ENCODE measurements at places on chromosomes 1 and 21.
A peak's percentile ranks its signal among the peaks of the same experiment; 100 is the strongest.

- no peak for DNase-seq
These were observed 590.8 kb upstream of the PRMT6 start for GRCh38 chr1:106465666-106466065.

DNA sequence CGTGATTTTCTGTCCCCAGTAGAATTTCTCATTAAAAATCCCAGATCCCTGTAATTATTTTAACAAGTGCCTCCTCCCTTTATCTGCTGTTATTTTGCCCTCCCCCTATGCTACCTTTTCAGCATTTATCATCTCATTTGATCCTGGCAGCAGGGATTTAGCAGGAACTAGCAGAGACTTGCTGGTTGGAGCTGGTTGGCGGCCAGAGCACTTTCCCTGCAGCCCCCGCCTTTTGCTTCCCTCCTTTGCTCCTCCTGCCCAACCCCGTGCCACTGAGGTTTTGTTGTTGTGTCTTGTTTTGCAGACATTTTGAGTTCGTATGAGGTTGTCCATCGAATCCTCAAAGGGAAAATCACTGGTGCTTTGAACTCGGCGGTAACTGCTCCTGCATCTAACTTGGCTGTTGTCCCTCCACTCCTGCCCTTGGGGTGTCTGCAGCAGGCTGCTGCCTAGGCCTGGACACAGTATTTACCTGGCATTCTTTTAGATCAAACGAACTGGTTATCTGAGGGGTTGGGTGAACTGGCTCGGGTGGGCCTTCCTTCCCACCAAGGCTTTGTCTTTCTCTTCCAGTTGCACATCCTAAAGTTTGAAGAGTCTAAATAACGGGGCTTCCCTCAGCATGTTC lies 11.2 kb downstream of the UBE2Q1 start:
- no peak for DNase-seq

GRCh38 chr1:37685722-37686121 lies 6.6 kb upstream of the CDCA8 start:
- no peak for DNase-seq

- DNase-seq = no peak
These were observed 15.3 kb downstream of the TOMM20 start for GRCh38 chr1:235113183-235113917.

DNA sequence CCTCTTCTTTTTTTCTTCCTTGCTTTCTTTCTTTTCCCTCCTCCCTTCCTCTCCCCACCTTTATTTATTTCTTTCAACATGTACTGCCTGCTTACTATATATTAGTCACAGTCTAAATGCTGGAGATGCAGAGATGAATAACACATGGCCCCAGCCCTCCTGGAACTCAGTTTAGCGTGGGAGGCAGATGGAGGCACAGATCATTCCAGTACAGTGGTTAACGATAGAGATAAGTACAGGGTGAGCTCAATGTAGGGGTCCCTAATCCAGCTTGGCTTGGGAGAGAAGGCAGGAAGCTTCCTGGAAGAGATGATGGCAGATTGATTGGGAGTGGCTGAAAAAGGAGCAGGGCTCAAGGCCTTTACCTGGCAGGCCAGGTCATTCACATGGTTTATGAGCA lies 55.6 kb upstream of the PPP2R5A start:
- peak; percentile 58 for DNase-seq

DNA sequence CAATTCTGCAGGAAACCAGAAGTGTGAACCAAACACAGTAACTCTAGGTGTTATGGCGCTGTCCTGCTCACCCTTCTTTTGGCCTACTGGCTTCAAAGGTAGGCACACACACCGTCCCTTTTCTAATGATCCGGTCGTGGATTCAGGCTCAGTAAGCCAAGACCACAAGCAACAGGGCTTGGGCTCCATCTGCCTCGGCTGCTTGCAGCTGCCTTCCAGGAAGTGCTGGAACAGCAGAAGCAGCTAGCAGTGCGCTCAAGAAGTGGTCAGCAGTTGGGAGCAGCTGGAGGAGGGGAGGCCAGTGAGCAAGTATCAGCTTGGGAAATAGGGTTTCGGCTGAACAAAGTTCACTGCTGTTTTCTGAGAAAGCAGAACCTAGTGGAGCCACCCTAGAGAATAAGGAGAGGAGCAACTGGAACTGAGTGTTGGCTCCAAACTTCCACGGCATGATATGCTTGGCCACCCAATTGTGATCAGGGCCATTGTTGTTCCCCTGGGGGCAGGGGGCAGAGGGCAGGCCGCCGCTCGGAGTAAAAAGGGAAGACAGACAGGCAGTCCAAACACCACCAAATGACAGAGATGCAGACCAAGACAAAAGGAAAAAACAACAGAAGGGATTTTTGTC lies 173.4 kb downstream of the TOMM20 start:
- DNase-seq = no peak

DNA sequence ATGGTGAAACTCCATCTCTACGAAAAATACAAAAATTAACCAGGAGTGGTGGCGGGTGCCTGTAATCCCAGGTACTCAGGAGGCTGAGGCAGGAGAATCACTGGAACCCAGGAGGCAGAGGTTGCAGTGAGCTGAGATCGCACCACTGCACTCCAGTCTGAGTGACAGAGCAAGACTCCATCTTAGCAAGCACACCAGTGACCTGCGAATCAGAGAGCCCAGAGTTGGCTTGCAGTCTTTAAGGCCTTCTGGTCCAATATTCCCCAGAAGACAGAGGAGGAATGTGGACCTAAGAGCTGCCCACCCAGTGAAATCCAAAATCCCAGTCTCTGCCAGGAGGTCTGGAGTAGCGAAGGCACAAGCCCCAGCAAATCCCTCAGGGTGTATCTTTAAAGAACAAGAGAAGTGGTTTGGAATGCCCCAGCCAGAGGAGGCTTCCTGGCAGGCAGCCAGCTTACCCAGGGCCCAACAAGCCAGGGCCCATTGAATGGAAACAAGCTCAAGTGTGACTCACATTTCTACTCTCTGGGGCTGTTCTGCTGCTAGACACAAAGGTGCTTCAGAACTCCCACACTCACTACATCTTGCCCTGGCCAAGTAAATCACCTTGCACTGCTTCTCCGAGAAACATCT lies 23.9 kb downstream of the GPR161 start:
- peak; percentile 100 for DNase-seq

- DNase-seq = peak; percentile 84
These were observed 22.8 kb downstream of the LHX4 start for GRCh38 chr1:180252638-180253536.

DNA sequence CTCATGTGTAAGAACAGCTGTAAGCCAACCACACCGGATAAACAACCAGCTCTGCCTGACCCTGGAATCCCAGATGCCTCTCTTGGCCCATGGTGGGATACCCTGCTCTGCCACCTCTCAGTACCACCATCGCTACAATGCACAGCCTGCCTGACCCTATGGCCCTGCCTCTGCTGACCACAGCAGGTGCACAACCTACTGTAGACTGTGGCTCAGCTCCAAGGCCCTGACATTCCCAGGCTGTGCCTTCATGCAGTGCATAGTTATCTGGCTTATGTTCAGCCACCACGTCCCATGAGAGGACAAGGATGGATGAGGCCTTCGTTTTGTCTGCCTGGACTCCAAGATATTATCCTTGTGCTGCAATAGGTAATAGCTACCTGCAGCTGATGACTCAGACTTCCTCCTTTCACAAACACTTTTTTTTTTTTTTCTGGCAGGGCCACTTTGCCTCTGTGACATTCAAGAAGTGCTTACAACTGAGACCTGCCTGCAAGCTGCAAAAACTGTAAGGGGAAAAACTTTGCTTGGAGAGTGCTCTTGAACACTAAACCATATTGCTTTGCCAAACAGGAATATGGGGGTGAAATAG lies 177.7 kb downstream of the URB2 start:
- DNase-seq = peak; percentile 54

DNA sequence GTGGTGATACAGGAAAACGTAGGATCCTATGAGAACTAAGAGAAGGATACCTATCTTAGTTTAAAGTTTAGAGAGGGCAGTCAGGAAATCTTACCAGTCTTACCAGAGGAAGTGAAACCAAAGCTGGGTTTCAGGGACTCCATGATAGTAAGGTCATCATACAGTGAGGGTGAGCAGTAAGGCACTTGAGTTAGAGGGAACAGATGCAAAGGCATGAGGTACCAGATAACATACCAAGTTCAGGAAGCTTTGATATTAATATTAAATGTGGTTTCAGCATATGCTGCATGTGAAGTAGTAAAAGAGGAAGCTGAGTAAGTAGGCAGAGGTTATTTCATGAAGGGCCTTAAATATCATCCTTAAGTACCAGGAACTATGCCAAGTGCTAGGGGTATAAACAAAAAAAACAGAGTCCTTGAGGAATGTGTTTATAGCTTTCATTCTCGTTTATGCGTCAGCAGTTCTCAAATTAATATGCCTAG lies 16.9 kb downstream of the ATG4C start:
- no peak for DNase-seq

DNA sequence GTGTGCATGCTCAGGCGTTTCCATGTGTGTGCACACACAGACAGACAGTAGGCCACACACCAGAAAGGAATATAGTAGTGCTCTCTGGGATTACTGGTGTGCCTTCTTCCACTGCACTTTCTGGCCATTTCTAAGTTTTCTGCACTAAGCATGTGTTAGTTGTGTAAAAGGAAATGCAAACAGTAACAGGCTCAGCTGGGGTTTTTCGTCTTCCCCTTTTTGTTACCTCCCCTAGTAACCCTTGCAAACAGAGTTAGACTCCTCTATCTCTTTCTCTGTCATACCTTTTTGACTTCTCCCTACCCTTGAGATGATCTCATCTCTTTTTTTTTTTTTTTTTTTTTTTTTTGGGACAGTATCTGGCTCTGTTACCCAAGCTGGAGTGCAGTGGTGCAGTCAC lies 196.3 kb downstream of the SDCCAG8 start:
- DNase-seq = no peak

DNA sequence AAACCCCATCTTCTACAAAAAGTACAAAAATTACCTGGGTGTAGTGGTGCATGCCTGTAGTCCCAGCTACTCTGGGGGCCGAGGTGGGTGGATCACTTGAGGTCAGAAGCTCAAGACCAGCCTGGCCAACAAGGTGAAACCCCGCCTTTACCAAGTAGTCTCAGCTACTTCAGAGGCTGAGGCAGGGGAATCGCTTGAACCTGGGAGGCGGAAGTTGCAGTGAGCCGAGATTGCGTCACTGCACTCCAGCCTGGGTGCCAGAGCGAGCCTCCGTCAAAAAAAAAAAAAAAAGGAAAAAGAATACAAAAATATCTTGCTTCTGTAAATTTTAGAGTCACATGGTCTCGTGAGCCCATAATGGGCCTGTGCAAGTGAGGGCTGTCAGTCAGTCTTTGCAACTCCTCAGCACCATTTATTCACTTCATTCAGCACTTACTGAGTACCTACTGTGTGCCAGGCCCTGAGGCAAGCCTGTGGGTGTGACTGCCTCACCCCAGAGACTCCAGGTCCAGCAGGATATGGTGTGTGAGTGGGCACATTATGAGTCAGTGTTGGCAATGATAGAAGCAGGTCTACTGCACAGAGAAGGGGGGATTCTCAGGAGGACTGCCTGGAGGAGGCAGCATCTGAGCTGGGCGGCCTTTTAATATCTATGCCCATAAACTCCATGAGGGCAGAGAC lies 46.8 kb upstream of the TARDBP start:
- peak; percentile 57 for DNase-seq

DNA sequence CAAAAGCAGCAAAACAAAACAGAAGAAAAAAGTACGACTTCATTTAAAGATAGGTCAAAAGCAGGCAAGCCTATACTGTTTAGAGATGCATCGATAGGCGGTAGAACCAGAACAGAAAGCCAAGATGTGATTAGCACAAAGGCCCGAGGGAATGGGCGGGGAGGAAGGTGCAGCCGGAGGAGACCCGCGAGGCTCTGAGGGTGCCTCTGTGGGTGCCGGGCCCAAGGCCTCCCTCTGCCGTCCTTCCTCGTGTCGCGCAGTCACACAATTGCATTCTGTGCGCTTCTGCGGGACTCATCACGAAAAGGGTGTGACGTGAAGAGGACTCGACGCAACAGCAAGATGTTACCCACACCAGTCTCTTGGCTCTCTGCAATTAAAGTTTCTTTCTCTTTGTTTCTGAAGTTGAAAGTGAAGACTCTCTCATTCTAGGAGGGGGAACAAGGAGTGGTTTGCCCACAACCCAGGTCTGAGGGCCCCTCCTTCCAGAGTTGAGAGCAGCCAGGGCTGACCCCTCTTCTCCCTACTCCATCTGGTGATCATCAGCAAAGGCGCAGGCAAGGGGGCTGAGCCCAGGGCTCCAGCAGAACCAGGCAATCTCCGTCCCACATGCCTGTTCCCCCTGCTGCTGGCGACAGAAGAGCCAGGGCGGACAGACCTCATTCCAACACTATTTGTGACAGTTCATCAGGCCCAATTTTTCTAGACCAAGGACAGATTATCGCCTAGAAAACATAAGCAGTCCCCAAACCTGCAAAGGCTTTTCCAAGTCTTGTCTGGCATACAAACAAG lies 41.0 kb downstream of the NPHP4 start:
- no peak for DNase-seq

DNA sequence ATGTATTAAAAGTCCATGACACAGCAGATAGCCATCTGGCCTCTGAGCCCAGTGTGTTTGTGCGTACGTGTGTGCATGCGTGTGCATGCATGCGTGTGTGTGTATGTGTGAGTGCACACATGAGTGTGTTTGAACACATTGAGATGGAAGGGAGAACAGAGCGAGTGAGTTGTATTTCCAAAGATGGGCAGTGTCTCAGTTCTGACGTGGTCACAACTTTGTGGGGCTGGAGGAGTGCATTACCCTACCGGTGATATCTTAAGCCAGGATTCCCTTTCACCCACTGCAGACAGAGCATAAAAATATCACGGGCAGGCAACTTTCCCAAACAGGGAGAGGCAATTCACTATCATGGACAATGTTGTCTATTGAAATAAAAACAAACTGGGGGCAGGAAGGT lies 27.8 kb downstream of the IRF2BP2 start:
- no peak for DNase-seq

DNA sequence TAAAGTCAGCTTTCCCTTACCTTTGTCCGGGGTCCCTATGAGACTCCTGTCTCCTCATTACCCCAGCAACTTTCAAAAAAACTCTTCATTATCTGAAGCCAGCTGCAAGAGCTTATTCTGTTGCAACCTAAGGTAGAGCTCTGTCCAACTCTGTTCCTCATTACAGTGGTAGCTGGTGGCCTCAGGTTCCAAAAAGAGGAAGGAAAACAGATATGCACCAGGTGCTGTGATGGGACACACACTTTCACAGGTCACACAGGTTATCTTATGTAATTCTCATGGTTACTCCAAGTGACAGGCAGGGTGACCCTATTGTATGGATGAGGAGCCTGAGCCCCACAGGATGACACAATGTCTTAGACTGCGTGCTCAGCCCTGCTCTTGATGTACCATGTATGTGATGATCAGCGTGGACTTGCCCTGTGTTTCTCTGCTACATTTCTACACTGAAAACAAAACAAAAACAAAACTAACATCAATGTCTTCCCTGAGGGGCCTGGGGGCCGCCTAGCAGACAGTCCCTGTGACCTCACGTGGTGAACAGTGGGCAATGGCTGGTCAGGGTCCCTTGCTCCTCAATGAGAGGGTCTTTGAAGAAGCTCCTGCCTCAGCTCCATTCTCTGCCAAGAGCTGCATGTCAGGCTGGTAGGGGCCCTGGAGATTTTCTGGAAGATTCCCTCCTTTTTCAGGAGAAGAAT lies 9.7 kb upstream of the TENT5C start:
- DNase-seq = no peak

GRCh38 chr1:40820911-40821693 lies 37.5 kb downstream of the KCNQ4 start:
- no peak for DNase-seq

Data from MCF 10A (cell line).